HFFc6 (cell line): ENCODE measurements at places on chromosomes 5 and 9. TPM values are rescaled to one million over a fixed set of nuclear protein-coding genes. Genes with fewer than 3 reads are reported as not detected.

JAKMIP2 gene
- total RNA-seq, result not detected in 3 replicates

ARHGEF39 gene
- 1.1 to 2.6 TPM (median 2.4 TPM) in 3 replicates for total RNA-seq

PTGER4 gene
- 1.3 to 3.9 TPM (median 1.4 TPM) in 3 replicates for total RNA-seq

DNA sequence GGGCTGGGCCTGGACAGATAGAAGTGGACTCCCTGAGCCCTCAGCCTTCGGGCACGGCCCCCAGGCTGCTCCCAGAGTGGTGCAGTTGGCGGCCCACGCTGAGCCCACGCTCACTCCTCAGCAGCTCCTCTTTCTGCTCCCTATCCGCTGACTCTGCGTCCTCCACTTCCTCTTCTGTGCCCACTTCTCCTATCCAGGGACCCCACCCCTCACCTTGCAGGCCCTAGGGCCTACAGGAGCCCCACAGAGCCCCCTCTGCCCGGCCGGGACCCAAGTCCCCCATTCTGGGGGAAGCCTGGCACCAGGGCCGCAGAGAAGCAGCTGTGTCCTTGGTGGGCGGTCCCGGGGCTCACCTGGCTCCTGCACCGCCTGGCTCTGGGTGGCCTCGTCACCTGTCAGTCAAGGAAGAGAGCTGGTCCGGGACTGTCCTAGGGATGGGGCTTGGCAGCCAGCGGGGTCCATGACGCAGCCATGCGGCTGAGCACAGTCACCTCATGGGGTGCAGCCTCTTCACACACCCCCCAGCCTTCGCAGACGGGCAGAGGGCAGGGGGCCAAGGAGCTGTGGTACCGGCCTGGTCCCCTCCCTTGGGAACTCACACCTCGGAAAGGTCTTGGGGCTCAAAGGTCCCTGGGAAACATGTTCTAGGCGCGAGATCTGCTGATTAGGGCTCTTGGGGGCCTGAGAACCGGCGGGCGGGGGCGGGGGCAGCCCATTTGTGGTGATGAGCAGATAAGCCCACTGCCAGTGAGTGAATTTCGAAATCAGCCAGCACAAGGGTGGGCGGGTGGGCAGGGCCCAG, 5.4 kb upstream of the NRARP start:
- no peak for DNase-seq

GRCh38 chr9:114501796-114502682, 3.2 kb downstream of the WHRN start:
- peak; percentile 79 for DNase-seq

RALGPS1 gene
- total RNA-seq, result 1.1 to 1.4 TPM (median 1.2 TPM) in 3 replicates

GPR150 gene
- 0.12 to 0.24 TPM (median 0.12 TPM) in 3 replicates for total RNA-seq

UBE2R2 gene
- 36.3 to 48.3 TPM (median 39.3 TPM) in 3 replicates for total RNA-seq

DNA sequence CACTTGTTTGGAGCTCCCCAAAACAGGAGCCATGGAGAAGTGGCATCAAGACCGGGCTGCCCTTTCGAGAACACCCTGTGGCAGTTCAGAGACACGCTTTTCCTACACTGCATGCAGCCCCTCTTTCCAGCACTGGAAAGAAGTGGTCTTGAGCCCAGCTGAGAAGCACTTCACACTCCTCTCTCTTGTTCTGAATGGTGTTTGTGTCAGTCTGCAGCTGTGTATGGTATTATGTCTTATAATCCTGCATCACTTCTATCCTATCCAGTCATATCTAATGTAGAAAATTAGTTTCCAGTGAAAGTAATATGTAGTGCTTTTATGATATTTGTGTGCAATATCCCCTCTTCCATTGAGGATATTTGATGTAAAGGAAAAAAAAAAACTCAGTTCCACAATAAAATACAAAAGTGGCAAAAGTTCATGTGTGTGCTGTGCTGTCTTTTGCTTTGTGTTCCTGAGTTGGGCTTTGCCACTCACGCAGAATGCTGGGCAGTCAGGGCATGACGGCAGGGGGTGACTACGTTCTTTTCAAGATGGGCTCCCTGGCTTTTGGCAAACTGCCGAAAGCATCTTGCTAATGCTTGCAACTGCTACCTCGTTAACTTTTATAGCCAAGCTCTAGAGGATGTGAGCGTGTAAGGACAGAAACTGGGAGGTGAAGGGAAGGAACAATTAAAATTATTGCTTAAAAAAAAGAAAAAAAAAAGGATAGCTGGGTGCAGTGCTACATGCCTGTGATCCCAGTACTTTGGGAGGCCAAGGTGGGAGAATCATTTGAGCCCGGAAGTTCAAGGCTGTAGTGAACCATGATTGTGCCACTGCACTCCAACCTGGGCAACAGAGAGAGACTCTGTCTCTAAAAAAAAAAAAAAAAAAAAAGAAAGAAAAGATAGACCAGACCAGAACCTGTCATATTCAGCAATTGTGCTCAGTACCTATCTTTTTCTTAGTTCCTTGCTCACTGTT, 102.2 kb downstream of the MAP1B start:
- peak; percentile 71 for DNase-seq

- DNase-seq, result no peak
Observed at GRCh38 chr9:137602661-137603060, 2.8 kb upstream of the ARRDC1 start.

DNA sequence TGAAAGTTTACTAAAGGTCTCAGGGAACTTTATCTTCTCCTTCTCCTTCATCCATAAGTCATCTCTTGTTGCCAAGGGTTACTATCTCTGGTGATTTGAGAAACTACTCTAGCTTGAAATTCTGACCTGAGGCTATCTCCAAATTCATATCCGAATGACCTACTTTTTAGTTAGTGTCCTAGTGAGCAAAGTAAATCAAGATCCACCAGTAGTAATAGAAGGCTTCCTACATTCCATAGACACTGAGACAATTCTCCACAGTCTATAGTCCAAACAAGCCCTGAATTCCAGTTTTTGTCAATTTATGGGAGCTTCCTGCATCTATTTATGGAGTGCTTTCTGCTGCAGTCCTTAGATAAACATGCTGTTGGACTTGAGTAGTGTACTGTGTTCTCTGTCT, 5.0 kb downstream of the IL7R start:
- DNase-seq, result peak; percentile 81

- no peak for DNase-seq
Observed at GRCh38 chr5:133531594-133531993, 80.7 kb downstream of the FSTL4 start.

FBP2 gene
- not detected in 3 replicates for total RNA-seq

SPINK7 gene
- total RNA-seq, result not detected in 3 replicates

LMX1B gene
- not detected in 3 replicates for total RNA-seq

DNA sequence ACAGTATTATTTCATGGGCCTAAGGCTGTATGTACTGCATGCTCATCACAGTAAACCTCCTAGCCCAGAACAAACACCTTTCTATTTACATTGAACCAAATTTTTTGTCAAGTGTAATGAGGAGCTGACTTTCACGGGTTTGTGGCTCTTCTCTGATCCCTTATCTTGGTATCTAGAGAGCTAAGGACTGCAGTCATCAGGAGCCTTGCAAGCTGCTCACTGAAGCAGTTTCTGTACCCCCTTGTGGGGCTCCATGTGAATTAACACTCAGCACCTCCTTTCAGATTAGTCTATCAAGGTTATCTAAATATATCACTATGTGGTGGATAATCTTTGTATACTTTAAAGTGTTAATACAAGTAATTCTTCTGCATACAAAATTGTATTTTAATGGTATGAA, 108.2 kb downstream of the AUH start:
- peak; percentile 10 for DNase-seq

TAF1L gene
- not detected in 3 replicates for total RNA-seq

- no peak for DNase-seq
Observed at GRCh38 chr9:136746621-136747020, 1.7 kb downstream of the LCN6 start.

GALNT12 gene
- total RNA-seq, result 0.14 TPM in 1 of 2 replicates, not detected in the other

DNA sequence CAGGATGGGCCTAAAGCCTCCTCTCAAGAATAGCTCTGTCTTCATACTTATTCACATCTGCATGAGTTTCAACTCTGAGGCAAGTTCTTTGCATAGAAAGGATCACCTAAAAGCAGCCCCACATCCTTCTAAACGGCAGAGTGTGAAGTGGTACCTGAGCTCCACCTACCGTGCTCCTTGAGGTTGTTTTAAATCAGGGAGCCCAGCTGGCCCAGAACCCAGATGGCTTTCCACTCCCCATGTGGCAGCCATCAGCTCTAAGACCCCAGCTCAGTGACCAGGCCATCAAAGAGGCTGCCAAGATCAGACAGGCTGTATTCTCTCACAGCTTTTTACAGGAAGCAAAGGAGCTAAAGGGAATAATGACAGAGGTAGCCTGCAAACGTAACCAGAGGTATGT, 299.3 kb downstream of the RASEF start:
- no peak for DNase-seq

DNA sequence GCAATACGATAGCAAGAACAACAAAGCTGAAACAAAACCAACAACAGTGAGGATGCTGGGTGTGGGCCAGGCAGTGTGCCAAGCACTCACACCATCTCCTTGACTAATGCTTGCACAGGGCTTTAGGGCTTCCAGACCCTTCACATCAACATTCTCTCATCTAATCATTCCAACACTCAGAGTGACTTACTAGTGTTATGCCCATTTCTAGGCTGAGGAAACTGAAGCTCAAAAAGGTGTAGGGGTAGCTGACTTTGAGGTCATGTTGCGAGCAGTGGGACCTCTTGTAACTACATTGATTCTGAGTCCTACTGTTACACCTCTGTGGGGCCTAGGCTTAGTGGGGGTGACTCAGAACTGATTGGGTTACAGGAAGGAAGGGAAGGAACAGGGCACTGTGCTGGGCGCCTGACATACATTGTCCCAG, 9.7 kb downstream of the ANGPTL2 start:
- no peak for DNase-seq

GRCh38 chr5:33828626-33829308, 63.0 kb downstream of the ADAMTS12 start:
- no peak for DNase-seq

ZNF483 gene
- total RNA-seq, result 0.51 to 0.94 TPM (median 0.53 TPM) in 3 replicates

- DNase-seq, result no peak
Observed at GRCh38 chr9:79591458-79591857, 19.7 kb downstream of the TLE4 start.
